ENCODE measurements at places on chromosomes 1 and 21.

GRCh38 chr1:165703648-165704047 lies 5.3 kb upstream of the ALDH9A1 start:
- no peak for DNase-seq

DNA sequence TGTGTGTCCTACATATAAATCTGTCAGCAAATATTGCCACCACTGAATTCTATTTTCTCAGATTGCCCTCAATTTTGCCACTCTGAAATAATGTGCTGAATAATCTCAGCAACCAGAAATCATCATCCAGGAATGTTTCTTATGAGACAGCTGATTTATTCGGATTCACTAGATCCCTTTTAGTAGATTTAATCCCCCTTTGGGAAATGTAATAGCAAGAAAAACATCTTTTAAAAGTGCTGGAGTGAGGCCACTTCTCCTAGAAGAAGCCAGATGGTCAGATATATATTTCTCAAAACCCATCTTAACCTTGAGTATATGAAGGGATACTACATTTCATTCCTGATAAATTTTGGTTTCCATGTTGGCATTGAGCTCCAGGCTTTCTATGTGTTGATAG lies 327.7 kb downstream of the SMYD3 start:
- no peak for DNase-seq

GRCh38 chr21:38712071-38712470 lies 93.7 kb upstream of the ETS2 start:
- peak; percentile 28 for DNase-seq

GRCh38 chr1:25572708-25573590 lies 29.5 kb downstream of the LDLRAP1 start:
- DNase-seq: no peak

GRCh38 chr1:67648582-67649326 lies 36.2 kb upstream of the GADD45A start:
- no peak for DNase-seq

- DNase-seq: no peak
These were observed 1342.7 kb upstream of the ADGRL4 start for GRCh38 chr1:80349218-80349617.

DNA sequence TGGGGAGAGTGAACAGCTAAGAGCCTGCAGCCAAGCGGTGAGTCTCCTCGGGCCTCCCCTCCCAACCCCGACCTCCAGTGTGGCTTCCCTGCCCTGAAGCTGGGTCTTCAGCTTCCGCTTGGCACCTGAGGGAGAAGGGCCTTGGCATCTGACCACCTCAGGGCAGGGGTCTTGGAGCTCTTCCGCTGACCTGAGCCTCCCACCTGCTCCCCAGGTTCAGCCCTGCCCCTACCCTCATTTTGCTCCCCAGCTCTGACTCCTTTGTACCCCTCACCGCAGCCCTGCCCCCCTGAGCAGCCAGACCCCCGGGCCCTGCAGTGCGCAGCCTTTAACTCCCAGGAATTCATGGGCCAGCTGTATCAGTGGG lies 4.9 kb downstream of the ADAMTSL4 start:
- no peak for DNase-seq

GRCh38 chr1:23555986-23556634 lies 3.2 kb downstream of the ID3 start:
- DNase-seq: peak; percentile 89

DNA sequence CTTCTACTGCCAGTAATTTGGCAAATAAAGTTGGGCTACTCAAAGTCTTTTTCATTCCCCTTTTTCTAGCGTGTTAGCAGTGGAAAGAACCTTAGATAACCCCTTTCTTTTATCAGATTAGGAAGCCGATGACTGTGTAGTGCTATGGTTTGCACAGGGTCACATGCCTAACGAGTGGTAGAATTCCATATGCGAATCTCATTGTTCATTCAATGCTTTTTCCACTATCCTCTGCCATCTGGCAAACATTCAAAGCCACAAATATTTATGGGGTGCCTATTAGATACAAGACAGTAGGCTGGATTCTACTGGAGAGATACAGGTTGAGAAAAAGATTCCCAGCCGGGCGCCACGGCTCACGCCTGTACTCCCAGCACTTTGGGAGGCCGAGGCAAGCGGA lies 14.9 kb upstream of the IER5 start:
- no peak for DNase-seq

GRCh38 chr1:173005196-173005864 lies 45.4 kb downstream of the TNFSF18 start:
- no peak for DNase-seq

- DNase-seq: no peak
These were observed 24.6 kb upstream of the PCBP3 start for GRCh38 chr21:45618846-45619485.

DNA sequence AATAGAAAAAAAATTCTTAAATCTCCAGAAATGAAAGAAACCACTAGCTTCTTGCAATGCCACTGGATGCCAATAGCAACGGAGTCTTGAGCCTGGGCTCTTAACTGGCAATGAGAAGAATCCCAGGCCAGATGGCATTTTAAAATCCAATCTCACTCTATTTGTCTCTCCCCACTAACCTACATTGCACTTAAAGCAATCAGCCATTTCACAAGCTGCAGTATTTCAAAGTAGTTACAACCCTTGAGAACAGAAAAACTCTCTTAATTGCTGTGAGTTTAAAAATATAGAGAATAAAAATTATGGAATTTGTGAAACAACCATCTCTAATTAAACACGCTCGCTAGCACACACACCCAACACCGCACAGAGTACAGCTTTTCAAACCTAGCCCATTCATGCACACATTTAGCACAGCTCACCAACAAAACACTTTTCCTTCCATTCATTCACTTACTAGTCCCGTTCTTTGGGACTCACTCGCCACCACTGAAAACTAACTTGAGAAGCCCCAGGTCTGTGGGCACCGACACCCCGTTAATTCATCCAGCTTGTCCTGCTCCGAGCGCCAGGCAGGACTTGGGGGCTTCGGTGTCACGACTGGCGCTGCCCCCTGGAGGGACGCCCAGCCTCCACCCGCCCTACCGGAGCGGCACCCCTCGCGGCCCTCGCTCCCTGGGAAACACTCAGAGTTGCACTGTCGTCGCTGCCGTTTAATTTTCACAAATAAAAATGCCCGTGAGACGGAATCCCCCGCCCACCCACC lies 1.0 kb downstream of the DDAH1 start:
- no peak for DNase-seq

GRCh38 chr1:222171005-222171404 lies 376.9 kb downstream of the HHIPL2 start:
- peak; percentile 10 for DNase-seq

DNA sequence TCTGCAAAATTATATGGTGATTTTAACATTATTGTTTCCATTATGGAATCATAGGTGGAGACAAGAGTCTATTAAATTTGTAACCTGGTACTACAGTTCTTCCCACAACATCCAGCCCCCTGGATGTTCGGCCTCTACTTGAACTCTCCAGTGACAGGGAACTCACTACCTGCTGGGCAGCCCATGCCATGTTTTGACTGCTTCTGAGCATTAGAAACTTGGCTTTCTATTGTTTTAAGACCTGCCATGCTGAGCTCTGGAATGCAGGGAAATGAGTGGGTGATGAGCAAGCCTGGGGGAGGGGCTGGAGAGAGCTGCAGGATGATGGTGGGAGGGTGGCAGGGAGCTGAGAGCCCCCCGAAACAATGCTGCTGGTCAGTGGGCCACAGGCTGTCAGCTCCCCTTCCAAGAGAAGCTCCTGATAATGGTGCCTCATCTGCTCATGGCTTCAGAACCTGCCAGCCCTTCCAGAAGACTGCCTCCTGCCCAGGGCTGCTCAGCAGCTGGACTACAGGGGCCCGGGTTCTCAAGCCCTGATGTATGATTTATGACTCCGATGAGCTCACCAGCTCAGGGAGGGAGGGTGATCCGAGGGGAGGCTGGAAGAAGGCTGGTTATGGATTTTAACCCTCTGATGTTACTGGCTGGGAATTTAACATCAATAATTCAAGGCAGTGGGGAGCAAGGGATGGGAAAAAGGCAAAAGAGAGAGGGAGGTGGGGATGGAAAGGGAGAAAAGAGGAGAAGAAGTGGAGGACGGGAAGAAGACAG lies 205.0 kb downstream of the HIVEP3 start:
- peak; percentile 92 for DNase-seq

GRCh38 chr1:1013922-1014648 lies 788 bp downstream of the ISG15 start:
- peak; percentile 62 for DNase-seq

DNA sequence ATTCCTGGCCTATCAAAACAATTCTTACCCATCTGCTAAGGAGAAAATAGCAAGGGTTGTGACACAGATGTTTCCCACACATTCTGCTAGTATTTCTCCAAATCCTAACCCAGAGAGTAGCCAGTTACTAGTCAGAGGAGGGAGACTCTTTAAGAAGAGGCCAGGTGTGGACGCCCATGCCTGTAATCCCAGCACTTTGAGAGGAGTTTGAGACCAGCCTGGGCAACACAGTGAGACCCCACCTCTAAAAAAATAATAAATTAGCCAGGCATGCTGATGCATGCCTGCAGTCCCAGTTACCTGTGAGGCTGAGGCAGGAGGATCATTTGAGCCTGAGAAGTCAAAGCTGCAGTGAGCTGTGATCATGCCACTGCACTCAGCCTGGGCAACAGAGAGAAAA lies 28.6 kb downstream of the NVL start:
- no peak for DNase-seq

GRCh38 chr1:28056129-28056925 lies 32.1 kb downstream of the EYA3 start:
- DNase-seq: no peak

- no peak for DNase-seq
These were observed 157.7 kb downstream of the SLC35F3 start for GRCh38 chr1:234062166-234062565.

DNA sequence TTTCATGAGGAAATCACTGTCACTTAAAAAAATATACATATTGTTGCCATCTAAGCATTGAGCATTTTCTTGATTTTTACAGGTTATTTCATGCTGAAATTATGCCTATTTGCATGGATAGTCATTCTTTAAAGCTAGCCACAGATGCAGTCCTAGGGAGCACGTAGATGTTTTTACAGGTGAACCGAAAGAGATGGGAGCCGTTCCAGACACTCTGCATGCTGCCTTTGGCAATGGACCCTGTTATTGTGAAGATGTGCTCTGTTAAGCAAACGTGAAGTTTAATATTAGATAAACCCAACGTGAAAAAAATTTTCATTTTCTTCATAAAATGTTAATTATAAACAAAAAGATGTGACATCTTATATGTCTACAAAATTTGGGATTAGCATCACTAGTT lies 7.1 kb downstream of the PROX1 start:
- no peak for DNase-seq

- no peak for DNase-seq
These were observed 81.2 kb upstream of the RAB3GAP2 start for GRCh38 chr1:220353229-220354012.

GRCh38 chr1:163263818-163264655 lies 57.7 kb upstream of the NUF2 start:
- DNase-seq: no peak

DNA sequence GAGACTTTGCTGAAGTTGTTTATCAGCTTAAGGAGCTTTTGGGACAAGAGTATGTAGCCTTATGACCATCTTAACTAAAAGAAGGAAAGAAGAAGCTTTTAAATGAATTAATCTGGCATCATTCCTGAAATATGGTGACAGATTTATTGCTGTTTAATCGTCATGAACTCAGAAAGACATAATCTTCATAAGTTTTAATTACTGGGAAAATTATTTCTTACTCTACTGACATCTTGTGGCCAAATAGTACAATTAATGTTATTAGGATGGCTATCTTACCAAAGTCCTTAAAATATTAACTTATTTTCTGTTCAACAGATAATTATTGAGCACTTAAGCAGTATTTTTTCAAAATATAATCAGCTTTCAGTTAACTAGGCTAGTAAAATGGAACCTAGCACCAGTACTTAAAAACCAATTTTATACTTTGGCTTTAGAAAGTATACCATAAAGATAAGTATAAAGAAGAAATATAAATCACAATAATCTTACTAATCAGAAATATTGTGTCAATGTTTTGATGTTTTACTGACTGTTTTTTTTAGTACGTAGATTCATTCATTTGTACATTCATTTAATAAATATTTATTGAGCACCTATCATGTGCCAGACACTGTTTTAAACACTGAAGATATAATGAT lies 34.7 kb upstream of the GPR25 start:
- DNase-seq: peak; percentile 43

Data from kidney capillary endothelial cell (primary cell).